ENCODE measurements at places on chromosomes 6 and 20.
A peak's percentile ranks its signal among the peaks of the same experiment; 100 is the strongest.

GRCh38 chr6:155936551-155936950 lies 480.9 kb upstream of the NOX3 start:
- H3K4me1 ChIP-seq = peaks cover 7% of the 10 kb centered on the region
- DNase-seq = no peak
- H3K4me3 ChIP-seq = no peak overlapping the region
- H3K36me3 ChIP-seq = no peaks in the 10 kb centered on the region
- no peak overlapping the region for H3K27ac ChIP-seq
- H3K27me3 ChIP-seq = no peaks in the 10 kb centered on the region

DNA sequence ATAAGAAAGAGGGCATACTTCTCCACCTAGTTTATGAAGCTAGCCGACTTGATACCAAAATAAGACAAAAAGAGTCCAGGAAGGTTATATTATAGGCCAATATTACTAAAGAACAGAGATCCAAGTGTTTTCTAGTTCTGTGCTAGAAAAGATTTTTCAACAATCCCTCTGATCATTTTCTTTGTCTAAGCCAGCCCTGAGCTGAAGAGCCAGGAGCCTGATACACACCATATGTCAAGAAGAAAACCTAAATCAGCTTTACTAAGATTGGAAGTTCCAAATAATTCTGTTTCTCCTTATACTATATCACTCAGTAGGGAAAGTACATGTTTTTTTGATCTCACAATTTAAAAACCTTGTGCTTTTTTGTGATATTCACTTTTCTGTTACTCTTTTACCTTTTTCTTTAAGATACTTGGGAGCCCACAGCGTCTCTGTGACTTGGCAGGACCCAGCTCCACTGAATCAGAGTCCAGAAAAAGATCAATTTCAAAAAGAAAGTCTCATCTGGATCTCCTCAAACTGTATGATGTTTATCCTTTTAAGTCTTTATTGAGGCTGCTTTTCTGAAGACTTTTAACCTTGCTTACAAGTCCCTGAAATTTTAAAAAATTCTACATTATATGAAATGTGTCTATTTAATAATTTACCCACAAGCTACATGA lies 43.0 kb upstream of the PBOV1 start:
- H3K36me3 ChIP-seq = no peaks in the 10 kb centered on the region
- no peak for DNase-seq
- no peaks in the 10 kb centered on the region for H3K27me3 ChIP-seq
- no peak overlapping the region for H3K27ac ChIP-seq

- no peak overlapping the region for H3K27ac ChIP-seq
- H3K27me3 ChIP-seq = no peaks in the 10 kb centered on the region
- H3K36me3 ChIP-seq = no peaks in the 10 kb centered on the region
- DNase-seq = no peak
- H3K4me1 ChIP-seq = no peaks in the 10 kb centered on the region
- no peak overlapping the region for H3K4me3 ChIP-seq
Observed at GRCh38 chr6:55250400-55250799, 76.1 kb downstream of the HCRTR2 start.

GRCh38 chr6:112563368-112563767 lies 216.2 kb downstream of the RFPL4B start:
- no peaks in the 10 kb centered on the region for H3K27me3 ChIP-seq
- no peak overlapping the region for H3K27ac ChIP-seq
- no peaks in the 10 kb centered on the region for H3K4me1 ChIP-seq
- no peak for DNase-seq
- no peak overlapping the region for H3K4me3 ChIP-seq

GRCh38 chr6:152598421-152598820 lies 38.7 kb downstream of the SYNE1 start:
- H3K4me1 ChIP-seq = no peaks in the 10 kb centered on the region
- no peaks in the 10 kb centered on the region for H3K27me3 ChIP-seq
- H3K4me3 ChIP-seq = no peak overlapping the region
- DNase-seq = no peak
- no peak overlapping the region for H3K27ac ChIP-seq

GRCh38 chr20:49701241-49701790 lies 12.4 kb downstream of the B4GALT5 start:
- H3K4me1 ChIP-seq = peaks cover 19% of the 10 kb centered on the region
- H3K36me3 ChIP-seq = peaks cover 2% of the 10 kb centered on the region
- no peak for DNase-seq
- H3K4me3 ChIP-seq = no peak overlapping the region

- H3K27ac ChIP-seq = no peak overlapping the region
- no peaks in the 10 kb centered on the region for H3K36me3 ChIP-seq
- no peaks in the 10 kb centered on the region for H3K27me3 ChIP-seq
- DNase-seq = no peak
Observed at GRCh38 chr20:25254986-25255680, 7.2 kb downstream of the PYGB start.

GRCh38 chr6:78749326-78749725 lies 118.0 kb upstream of the IRAK1BP1 start:
- no peaks in the 10 kb centered on the region for H3K36me3 ChIP-seq
- no peak for DNase-seq
- H3K4me3 ChIP-seq = no peak overlapping the region
- H3K4me1 ChIP-seq = no peaks in the 10 kb centered on the region

DNA sequence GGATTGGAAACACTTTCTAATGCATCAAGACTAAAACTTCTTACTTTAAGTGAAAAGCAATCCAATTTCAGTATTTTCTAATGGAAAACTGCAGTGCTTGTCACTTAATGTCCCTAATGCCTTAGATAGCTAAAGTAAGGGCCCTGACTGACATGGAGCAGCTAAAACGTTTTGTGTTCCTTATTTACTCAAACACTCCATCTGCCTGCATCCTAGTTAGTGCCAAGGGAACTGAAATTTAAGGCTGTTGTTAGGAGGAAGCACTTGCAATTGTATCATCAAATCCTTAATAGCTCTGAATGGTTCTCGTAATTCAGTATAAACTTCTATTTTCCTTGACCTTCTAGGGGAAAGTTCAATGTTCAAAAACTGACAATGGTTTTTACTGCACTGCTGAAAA lies 127.4 kb downstream of the GJA10 start:
- no peak for DNase-seq
- no peak overlapping the region for H3K4me3 ChIP-seq
- H3K4me1 ChIP-seq = no peaks in the 10 kb centered on the region

- no peaks in the 10 kb centered on the region for H3K36me3 ChIP-seq
- no peak overlapping the region for H3K27ac ChIP-seq
- no peaks in the 10 kb centered on the region for H3K27me3 ChIP-seq
- no peak for DNase-seq
- no peaks in the 10 kb centered on the region for H3K4me1 ChIP-seq
Observed at GRCh38 chr6:133187657-133188453, 53.3 kb upstream of the EYA4 start.

DNA sequence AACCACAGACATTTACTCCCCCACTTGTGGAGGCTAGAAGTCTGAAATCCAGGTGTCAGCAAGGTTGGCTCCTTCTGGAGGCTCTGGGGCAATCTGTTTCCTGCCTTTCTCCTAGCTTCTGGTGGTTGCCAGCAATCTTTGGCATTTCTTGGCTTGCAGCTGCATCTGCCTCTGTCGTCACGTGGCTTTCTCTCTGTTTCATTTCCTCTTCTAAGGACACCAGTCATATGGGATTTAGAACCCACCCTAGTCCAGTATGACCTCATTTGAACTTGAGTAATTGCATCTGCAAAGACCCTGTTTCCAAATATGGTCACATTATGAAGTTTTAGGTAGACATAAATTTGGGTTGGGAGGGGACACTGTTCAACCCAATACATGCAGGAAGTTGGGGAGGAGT lies 56.2 kb upstream of the EPB41L1 start:
- H3K27me3 ChIP-seq = no peaks in the 10 kb centered on the region
- no peaks in the 10 kb centered on the region for H3K36me3 ChIP-seq
- H3K4me1 ChIP-seq = peaks cover 11% of the 10 kb centered on the region
- no peak overlapping the region for H3K4me3 ChIP-seq
- H3K27ac ChIP-seq = peak overlapping the region; percentile 76

DNA sequence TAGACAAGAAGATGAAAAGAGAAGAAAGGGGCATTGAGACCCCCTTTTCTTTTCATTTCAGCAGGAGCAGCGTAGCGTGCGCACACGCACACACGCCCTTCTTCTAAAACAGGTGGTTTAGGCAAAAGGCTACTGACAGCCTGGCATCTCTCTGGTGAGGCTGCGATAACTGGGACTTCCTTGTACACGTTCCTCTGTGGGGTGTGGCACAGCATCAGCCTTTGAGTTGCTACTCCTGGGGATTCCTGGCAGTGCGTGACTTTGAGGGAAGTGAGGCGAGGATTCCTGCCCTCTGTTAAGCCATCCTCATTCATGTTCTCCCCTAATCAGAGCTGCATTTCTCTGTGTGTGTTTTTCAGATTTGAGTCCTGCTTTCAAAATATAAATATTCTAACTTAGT lies 94.7 kb downstream of the TMEM170B start:
- DNase-seq = peak; percentile 79
- H3K27ac ChIP-seq = no peak overlapping the region
- H3K4me1 ChIP-seq = no peaks in the 10 kb centered on the region
- H3K4me3 ChIP-seq = no peak overlapping the region

DNA sequence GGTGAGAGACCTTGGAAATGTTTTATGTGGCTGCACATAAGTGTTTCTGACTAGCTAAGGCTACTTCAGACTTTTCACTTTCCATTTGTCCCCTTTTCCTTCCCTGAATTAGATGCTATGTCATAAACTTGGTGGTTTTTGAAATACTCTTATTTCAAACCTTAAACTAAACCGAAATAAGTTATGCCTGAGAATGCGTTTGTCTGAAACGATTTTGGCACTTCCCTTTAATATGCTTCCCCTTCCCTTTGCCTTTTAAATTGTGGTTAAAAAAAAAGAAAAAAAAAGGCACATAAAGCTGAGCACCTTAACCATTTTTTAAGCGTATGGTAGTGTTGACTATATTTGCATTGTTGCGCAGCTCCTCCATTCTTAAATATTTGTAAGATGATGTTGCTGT lies 14.3 kb downstream of the ZNF451 start:
- DNase-seq = no peak
- no peak overlapping the region for H3K27ac ChIP-seq
- H3K4me3 ChIP-seq = no peak overlapping the region
- no peaks in the 10 kb centered on the region for H3K27me3 ChIP-seq
- H3K4me1 ChIP-seq = no peaks in the 10 kb centered on the region

GRCh38 chr20:46367967-46368901 lies 38.2 kb downstream of the ELMO2 start:
- peaks cover 17% of the 10 kb centered on the region for H3K36me3 ChIP-seq
- no peak overlapping the region for H3K4me3 ChIP-seq
- H3K4me1 ChIP-seq = peaks cover 22% of the 10 kb centered on the region
- peak; percentile 68 for DNase-seq
- no peaks in the 10 kb centered on the region for H3K27me3 ChIP-seq

DNA sequence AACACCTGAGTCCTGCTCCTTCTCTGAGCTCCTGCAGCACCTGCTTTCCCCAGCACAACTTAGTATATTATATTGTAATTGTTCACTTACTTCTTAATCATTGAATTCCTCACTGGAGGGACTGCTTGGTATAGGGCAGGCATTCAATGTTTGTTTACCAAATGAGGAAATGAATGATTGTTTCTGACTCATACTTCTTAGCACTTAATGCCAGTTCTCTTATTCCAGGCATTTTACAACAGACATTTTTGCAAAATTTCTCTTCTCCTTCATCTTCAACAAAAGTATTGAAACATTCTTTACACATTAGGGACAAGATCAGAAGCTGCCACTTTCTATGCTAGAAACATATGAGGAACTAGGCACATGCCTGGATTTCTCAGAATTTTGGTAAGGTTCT lies 119.4 kb downstream of the TBX18 start:
- H3K27ac ChIP-seq = no peak overlapping the region
- no peaks in the 10 kb centered on the region for H3K27me3 ChIP-seq
- DNase-seq = no peak
- no peak overlapping the region for H3K4me3 ChIP-seq

DNA sequence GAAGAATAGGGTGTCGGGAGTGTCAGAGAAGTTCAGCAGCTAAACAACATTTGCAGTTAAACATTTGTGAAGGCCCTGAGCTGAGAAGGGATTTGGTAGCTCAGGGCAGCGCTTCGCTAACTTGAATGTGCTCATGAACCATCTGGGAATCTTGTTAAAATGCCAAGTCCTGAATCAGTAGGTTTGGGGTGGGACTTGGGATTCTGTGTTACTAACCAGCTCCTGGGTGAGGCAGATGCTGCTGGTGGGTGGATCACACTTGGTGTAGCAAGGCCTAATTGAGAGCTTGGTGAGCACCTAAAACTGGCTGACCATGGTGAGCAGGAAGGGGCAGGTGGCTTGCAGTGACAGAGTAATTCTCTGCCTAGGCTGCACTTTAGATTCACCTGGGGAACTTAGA lies 5.9 kb downstream of the PTPRA start:
- H3K27me3 ChIP-seq = no peaks in the 10 kb centered on the region
- H3K27ac ChIP-seq = no peak overlapping the region
- no peaks in the 10 kb centered on the region for H3K36me3 ChIP-seq
- DNase-seq = no peak
